ENCODE measurements at places on chromosomes 6 and 20.

DNA sequence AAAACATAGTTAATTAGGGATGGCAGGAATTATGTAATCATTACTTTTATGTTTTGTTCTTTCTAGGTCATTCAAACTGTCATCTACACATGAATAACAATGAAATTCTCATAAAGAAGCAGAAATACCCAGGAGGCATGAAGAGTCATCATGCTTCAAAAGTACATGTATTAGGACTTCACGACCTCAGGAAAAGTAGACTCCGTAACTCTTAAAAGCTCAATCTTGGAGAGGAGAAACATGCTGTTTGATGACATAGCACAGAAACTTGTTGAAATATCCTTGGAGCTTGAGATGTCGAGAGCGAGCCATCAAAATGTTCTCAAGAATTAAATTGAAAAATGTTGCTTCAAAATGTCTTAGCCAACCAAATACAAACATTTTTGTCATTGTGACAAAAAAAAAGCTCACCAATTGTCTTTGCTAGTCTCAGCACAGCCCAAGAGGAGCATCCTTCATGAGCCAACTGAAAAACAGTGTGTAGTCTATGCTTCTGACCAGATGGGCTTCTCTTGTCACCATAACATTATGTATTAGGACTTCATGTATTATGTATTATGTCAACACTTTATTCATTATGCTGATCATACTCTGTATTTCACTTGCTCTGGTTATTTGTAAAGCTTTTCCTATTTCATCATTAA, 28.2 kb upstream of the ANKEF1 start:
- H3K27me3 ChIP-seq = no peaks in the 10 kb centered on the region
- H3K36me3 ChIP-seq = no peaks in the 10 kb centered on the region
- no peak overlapping the region for H3K4me3 ChIP-seq
- no peak overlapping the region for H3K27ac ChIP-seq
- H3K4me1 ChIP-seq = no peaks in the 10 kb centered on the region

DNA sequence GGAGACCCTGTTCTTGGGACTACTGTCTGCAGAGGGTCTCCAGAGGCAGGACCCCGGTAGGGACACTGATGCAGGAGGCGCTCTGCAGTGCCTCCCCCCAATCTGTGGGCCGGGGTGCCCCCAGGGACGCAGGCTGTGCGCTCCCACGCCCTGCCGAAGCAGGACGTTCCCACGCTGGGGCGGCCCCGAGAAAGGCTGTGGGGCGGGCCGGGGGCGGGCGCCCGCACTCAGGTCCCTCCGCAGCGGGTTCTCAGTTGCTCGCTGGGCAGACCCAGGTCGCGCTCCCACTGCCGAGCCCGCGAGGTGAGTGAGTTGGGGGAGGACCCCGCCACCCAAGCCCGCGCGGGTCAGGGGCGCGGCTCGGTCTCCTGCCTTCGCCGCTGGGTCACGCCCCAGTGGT, at the start of gene COX4I2:
COX4I2 (plus strand) TSS at position 253 of the 400 bp plus-strand sequence. CDS start 1,106 bp downstream, outside the sequence.
- H3K4me1 ChIP-seq = peaks cover 2% of the 10 kb centered on the region
- H3K4me3 ChIP-seq = no peak within 1 kb of the TSS
- H3K36me3 ChIP-seq = no peaks in the 10 kb centered on the region
- no peaks in the 10 kb centered on the region for H3K27me3 ChIP-seq
- no peak for DNase-seq

DNA sequence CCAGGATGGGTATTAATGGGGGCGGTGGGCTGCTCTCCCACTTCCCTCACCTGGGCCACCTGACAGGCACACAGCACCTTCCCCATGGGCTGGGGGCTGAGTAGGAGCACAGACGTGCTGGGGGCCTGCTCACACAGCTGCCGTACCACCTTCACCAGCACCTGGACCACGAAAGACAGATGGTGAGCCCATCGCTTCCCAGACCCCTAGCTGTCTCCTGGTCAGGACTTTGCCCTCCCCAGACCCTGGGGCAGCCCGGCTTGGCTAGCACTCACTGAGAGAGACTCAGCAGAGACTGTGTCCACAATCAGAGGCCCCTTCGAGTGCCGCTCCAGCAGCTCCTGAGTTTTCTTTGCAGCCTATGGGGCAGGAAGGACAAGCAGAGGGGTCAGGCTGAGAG, 12.0 kb downstream of the AARS2 start:
- DNase-seq = no peak
- peaks cover 16% of the 10 kb centered on the region for H3K4me1 ChIP-seq

DNA sequence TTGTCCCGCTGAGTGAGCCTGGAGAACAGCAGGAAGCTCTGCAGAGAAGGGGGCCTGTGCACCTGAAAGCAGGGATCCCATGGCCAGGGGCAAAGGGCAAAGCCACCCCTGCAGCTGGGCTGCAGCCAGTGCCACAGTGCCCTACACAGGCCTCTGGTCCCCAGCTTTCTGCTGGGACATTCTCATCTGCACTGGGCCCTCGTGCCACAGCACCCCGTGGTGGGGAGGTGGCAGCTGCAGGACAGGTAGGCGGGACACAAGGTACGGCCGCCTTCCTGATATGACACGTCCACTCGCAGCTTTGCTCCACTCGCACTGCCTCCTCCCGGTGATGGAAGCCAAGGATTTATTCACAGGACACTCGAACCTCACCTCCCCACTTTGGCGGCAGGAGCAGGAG, 27.2 kb downstream of the INSM1 start:
- DNase-seq = no peak
- no peak overlapping the region for H3K4me3 ChIP-seq
- H3K27me3 ChIP-seq = no peaks in the 10 kb centered on the region
- H3K36me3 ChIP-seq = peaks cover 5% of the 10 kb centered on the region
- no peak overlapping the region for H3K27ac ChIP-seq

DNA sequence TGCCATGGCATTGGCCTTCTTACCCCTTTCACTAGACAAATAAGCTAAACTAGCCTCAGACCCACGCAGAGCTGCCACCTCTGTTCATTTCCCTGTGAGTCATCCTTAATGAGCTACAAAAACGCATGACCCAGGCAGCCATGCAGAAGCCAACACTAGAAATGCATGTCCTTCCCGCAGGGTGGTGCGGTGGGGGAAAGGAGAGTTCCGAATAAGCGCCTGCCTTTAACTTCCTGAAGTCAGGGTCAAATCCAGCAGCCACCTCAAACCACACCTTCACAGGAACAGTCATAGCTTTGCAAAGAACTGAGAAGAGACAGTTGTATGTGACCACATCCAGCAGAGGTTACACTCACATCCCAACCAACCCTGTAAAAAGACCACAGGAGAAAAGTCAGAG, 40.4 kb downstream of the IRF4 start:
- H3K27me3 ChIP-seq = no peaks in the 10 kb centered on the region
- no peak overlapping the region for H3K4me3 ChIP-seq
- H3K4me1 ChIP-seq = peaks cover 38% of the 10 kb centered on the region
- H3K36me3 ChIP-seq = no peaks in the 10 kb centered on the region
- no peak overlapping the region for H3K27ac ChIP-seq
- DNase-seq = no peak

- no peaks in the 10 kb centered on the region for H3K4me1 ChIP-seq
- DNase-seq = no peak
- H3K36me3 ChIP-seq = no peaks in the 10 kb centered on the region
- no peaks in the 10 kb centered on the region for H3K27me3 ChIP-seq
Measured at GRCh38 chr20:16284385-16285100, 288.7 kb downstream of the KIF16B start.

DNA sequence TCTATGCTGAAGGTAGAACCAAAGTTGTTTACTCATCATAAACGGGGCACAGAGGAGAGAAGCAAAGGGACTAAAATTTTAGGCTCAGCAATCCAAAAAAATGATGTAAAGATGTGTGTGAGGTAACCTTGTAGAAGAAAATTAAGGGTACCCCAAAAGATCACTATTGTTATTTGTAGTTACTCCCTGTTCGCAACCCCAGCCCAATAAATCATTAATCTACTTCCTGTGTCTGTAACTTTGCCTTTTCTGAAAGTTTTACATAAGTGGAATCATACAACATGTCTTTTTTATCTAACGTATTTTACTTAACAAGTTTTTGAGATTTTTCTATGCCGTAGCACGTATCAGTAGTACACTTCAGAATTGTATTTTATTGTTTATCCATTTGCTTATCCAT, 1114.8 kb upstream of the GJE1 start:
- no peaks in the 10 kb centered on the region for H3K4me1 ChIP-seq
- no peak overlapping the region for H3K4me3 ChIP-seq
- no peaks in the 10 kb centered on the region for H3K27me3 ChIP-seq
- H3K27ac ChIP-seq = no peak overlapping the region

- DNase-seq = no peak
- no peaks in the 10 kb centered on the region for H3K4me1 ChIP-seq
- no peak overlapping the region for H3K4me3 ChIP-seq
- H3K27me3 ChIP-seq = peaks cover 3% of the 10 kb centered on the region
Measured at GRCh38 chr6:17928514-17929430, 58.7 kb downstream of the KIF13A start.

DNA sequence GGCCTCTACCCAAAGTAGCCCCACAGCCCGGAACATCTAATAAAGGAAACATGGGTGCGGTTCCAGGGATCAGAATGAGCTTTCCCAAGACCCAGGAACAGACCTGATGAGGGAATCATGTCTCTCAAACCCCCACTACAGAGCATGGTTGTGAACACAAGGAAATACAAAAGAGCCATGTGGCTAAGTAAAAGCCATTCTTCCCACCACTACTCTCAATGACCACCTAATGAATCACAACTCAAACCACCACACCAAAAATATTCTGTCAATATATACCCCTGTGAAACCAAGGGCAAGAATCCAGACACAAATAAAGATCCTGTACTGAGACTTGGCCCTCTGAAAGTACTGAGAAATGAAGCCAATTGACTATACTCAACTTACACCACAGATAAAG, 20.9 kb upstream of the COL21A1 start:
- no peaks in the 10 kb centered on the region for H3K36me3 ChIP-seq
- H3K4me3 ChIP-seq = no peak overlapping the region
- H3K27ac ChIP-seq = no peak overlapping the region
- H3K27me3 ChIP-seq = no peaks in the 10 kb centered on the region
- DNase-seq = no peak
- no peaks in the 10 kb centered on the region for H3K4me1 ChIP-seq
